ENCODE measurements at places on chromosomes 6 and 20. TPM values are rescaled to one million over a fixed set of nuclear protein-coding genes. Genes with fewer than 3 reads are reported as not detected.

- peaks cover under 1% of the 10 kb centered on the region for H3K36me3 ChIP-seq
- H3K27ac ChIP-seq = peak overlapping the region; percentile 82
- peaks cover 3% of the 10 kb centered on the region for H3K27me3 ChIP-seq
- peaks cover 18% of the 10 kb centered on the region for H3K4me1 ChIP-seq
Measured at GRCh38 chr6:111258615-111259088, 171.3 kb downstream of the SLC16A10 start.

DNA sequence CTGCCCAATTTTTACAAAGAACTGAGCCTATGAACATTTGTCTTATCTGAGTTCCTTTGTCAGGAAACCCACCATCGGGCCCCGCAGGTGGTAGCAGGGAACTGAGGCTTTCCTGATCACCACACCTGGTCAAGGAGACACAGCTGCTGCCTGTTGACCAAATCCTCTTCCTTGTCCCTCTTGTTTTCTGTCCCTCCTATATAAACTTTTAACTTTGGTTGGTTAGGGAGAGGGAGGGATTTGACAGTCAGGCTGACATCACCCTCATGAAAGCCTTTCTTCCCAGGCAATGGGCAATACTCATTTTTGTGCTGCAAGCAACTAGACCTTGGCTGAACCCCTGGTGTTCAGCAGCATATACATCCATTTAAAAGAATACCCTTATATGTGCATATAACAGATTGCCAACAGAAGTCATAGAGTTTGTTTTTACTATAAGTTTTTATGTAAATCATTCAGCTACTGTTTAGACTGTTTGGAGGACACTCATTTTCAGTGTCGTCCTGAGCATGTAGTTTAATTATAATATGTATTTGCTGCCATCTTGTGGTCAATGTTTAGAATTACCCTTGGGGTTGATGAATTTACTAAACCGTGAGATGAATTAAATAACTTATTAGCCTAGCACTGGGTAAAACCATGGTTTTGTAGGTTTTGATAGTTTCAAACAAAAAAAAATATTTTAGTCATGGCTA lies 17.0 kb downstream of the CRISP1 start:
- no peak for DNase-seq
- H3K4me3 ChIP-seq = no peak overlapping the region
- H3K36me3 ChIP-seq = no peaks in the 10 kb centered on the region

DNA sequence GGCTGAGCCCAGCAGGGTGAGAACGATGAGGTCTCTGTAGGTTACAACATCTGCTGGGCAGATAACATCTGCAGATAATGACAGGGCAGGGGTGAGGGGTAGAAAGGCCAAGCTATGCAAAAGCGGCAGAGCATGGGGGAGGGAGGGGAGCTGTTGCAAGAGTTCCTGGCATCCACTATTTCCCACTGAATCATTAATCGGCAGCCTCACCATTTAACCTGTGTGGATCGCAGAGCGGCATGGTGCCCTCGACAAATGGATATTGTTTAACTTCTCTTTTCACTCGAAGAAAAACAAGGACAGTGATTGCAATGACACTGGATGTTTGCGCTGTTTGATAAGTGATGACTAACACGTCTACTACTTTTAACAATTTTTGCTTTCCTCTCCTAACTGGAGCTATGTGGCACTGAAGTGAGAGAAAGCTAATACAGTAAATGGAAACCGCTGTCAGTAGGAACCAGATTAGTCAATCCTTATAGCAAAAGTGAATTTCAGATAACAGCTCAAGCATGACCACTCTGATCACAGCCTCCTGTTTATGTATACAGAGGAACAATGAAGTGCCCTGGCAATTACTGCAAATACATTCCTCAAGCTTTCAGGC lies 381.5 kb downstream of the TFAP2A start:
- H3K27ac ChIP-seq = no peak overlapping the region
- no peaks in the 10 kb centered on the region for H3K36me3 ChIP-seq
- DNase-seq = no peak
- no peaks in the 10 kb centered on the region for H3K27me3 ChIP-seq

DNA sequence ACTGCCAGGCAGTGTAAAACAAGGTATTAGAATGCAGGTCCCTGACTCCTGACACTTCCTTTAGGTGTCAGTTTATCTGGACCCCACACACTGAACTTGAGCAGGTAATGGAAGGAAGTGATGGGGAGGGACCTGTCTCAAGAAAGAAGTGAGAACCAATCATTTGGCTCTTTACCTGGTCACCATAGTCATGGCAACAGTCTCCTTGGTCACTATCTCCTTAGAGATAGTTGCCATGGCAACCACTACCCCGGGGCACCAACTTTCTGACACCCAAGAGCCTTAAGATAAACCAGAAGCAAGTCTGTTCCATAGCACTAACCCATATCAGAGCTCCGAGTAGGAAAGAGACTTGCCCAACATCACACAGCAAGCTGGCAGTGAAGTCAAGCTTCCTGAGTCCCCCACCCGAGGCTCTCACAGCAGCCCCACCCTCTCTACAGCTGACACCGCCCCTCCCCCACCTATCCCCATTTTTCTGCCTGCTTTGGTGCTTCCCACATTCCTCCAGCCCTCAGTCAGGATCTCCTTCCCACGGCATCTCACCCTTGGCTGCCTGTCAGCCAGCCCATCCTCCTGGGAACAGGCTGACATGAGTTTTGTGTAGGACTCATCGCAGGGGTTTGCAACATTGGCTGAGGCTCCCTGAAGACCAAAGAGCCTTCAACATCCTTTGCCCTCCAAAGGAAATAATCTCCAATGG lies 16.3 kb upstream of the HM13 start:
- H3K27me3 ChIP-seq = no peaks in the 10 kb centered on the region
- H3K36me3 ChIP-seq = no peaks in the 10 kb centered on the region
- H3K4me3 ChIP-seq = no peak overlapping the region
- H3K27ac ChIP-seq = peak overlapping the region; percentile 65

DNA sequence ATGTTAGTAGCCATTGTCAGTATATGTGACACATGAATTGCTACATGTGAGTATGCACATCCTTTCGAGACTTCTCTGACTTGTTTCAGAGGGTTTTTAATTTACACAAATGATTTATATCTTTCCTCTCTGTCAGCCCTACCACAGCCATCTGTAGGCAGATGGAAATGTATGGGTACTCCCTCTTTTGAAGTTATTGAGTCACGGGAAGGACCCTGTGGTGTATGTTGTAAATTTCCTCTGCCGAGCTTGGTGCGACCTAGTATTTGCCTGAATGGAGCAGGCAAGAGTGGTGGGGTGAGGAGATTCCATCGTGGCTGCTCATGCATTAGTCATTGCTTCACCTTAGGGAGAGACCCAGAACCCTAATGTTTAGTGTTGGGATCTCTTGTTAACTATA lies 171.9 kb downstream of the JARID2 start:
- no peaks in the 10 kb centered on the region for H3K27me3 ChIP-seq
- peaks cover 7% of the 10 kb centered on the region for H3K4me1 ChIP-seq
- H3K4me3 ChIP-seq = no peak overlapping the region
- no peak overlapping the region for H3K27ac ChIP-seq

DNA sequence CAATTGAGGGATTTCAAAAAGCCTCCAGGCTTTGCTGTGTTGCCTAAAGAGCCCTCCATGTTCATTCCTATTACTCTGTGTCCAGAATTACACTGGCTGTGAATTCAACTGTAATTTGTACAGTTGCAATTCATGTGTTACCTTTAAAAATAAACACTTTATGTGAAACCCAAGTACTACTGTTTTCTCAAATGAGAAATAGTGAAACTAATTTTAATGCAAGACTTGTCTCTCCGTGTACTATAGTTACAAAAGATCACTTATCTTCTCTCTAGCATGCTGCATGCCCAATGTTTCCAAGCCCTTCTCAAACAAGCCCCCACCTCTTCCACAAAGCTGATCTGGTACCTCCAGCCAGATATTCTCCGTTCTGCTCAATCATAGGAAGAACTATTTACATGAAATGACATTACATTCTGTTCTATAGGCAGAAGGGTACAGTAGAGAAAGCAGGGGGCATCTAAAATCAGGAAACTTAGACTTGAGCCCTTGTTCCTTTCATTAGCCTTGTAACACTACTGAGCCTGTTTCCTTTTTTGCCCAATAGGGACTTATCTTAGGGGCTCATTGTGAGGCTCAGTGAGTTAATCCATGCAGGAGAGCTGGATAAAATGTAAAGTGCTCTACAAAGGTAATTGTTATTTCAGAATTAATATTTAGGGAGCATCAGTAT lies 12.3 kb upstream of the COL9A1 start:
- H3K4me1 ChIP-seq = no peaks in the 10 kb centered on the region
- H3K27me3 ChIP-seq = no peaks in the 10 kb centered on the region

GRCh38 chr6:101668496-101669030 lies 275.1 kb downstream of the GRIK2 start:
- H3K27ac ChIP-seq = no peak overlapping the region
- no peak overlapping the region for H3K4me3 ChIP-seq
- DNase-seq = no peak
- H3K36me3 ChIP-seq = no peaks in the 10 kb centered on the region

ECT2L gene
- 4.3 TPM for total RNA-seq

DNA sequence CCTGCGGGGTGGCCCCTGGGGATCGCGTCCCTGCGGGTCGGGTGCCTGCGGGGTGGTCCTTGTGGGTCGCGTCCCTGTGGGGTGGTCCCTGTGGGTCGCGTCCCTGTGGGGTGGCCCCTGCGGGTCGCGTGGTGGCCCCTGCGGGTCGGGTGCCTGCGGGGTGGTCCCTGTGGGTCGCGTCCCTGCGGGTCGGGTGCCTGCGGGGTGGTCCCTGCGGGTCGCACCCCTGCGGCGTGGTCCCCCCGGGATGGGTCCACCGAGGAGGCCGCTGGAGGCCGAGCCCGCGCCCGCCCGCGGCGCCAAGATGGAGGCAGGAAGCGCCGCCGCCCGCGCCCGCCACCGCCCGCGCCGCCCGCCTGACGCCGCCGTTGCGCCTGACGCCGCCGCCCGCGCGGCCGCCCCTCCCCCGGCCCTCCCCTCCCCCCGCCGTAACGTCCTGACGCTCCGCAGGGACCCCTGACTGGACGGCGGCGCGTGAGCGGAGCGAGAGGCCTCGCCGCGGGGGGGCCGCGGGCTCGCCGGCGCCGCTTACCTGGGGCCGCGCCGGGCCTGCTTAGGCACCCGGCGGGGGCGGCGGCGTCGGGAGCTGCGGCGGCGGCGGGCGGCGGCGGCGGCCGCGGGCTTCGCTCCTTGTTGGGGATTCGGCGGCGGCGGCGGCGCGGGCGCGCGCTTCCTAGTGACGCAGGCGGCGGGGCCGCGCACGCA lies at the start of gene GMEB2:
GMEB2 (minus strand) TSS at position 678 of the 705 bp plus-strand sequence. CDS start 7,704 bp downstream, outside the sequence.
- H3K4me3 ChIP-seq = peak within 1 kb of the TSS; percentile 85
- peaks cover 20% of the 10 kb centered on the region for H3K4me1 ChIP-seq
- peak within 1 kb of the TSS; percentile 92 for H3K27ac ChIP-seq
- no peaks in the 10 kb centered on the region for H3K27me3 ChIP-seq
- peak; percentile 86 for DNase-seq
- H3K36me3 ChIP-seq = no peaks in the 10 kb centered on the region

PCK1 gene
- 0.15 TPM for total RNA-seq

DNA sequence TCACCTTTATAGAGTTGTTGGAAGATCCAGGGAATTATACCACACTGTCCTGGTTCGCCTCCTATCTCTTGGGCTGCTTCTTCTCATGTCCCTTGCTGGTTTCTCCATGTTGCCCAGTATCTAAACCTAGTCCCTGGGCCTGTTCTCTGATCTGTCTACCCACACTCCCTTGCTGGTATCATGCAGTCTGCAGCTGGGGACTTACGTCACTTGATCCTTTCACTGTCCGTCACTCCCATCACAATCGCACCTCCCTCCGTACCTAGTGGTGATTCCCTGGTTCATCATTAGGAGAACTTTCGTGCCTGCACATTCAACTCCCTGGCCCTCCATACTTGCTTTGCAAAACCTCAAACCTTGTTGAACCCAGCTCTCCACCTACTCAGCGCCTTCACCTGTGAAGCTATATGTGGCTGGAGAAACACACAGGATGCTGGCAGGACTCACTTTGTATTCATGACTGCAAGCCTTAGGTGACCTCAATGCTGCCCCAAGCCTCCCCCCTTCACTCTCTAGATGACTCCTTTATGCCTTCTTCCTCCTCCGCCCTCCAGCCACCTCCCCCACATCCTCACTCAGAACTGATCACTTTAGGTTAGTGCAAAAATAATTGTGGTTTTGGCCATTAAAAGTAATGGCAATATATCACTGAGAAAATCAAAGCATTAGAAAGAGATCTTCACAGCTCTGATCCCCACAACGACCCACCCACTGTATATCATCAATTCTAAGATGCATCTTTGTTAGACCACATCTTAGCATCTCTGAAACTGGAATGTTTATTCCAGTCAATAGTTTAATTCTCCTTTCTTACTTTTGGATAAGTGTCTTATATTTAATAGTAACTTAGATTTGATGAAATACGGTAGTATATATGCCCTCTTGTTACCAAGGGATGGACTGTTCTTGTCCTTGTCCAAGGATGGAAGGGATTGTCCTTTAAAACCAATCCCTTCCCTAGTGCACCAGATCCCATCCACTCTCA lies 26.4 kb downstream of the GDAP1L1 start:
- no peaks in the 10 kb centered on the region for H3K4me1 ChIP-seq
- H3K27me3 ChIP-seq = no peaks in the 10 kb centered on the region
- no peak overlapping the region for H3K27ac ChIP-seq
- DNase-seq = no peak

DNA sequence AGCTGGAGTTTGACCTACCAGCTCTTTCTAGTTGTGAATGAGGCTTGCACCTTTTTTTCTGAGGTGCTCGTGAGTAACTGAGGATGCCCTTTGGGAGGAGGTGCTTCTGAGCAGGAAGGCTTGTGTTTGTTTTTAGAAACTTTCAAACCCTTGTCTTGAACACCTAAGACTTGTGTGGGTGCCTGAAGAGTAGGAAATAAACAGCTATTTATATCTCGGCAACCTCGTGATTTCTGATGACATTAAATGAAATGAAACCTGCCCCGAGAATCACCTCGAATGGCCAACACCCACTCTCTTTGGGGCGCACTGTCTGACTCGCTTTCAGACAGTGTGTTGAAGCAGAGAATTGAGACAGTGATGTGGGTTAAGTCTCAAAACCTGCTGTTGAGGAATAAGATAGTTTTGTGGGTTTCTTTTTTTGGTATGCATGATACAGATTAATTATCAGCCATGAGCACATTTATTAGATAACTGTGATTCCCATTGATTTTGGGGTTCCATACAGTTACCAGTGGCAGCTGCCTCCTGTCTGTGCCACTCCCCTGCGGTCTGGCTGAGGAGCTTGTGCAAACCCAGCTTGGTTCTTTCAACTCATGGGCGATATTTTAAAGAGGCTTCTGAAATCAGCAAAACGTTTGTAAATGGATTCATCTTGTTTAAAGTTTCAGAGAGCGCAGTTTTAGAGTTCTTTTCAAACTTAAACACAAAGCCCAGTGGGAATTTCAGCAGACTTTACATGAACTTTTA lies 8.4 kb downstream of the IRF4 start:
- H3K27me3 ChIP-seq = peaks cover 17% of the 10 kb centered on the region
- no peak overlapping the region for H3K4me3 ChIP-seq
- H3K27ac ChIP-seq = no peak overlapping the region
- no peaks in the 10 kb centered on the region for H3K4me1 ChIP-seq
- H3K36me3 ChIP-seq = no peaks in the 10 kb centered on the region
- no peak for DNase-seq

- no peak within 1 kb of the TSS for H3K27ac ChIP-seq
- H3K27me3 ChIP-seq = peaks cover 39% of the 10 kb centered on the region
- H3K4me3 ChIP-seq = no peak within 1 kb of the TSS
- no peaks in the 10 kb centered on the region for H3K4me1 ChIP-seq
- H3K36me3 ChIP-seq = no peaks in the 10 kb centered on the region
Measured at GRCh38 chr20:62708591-62709536, at the start of gene NTSR1. Gene NTSR1, plus strand, starts transcription at chr20:62708836. Its CDS starts 372 bp downstream, at chr20:62709208.
